Cortex of kidney (tissue), 1 donor: ENCODE measurements at places on chromosomes 4 and X.

DNA sequence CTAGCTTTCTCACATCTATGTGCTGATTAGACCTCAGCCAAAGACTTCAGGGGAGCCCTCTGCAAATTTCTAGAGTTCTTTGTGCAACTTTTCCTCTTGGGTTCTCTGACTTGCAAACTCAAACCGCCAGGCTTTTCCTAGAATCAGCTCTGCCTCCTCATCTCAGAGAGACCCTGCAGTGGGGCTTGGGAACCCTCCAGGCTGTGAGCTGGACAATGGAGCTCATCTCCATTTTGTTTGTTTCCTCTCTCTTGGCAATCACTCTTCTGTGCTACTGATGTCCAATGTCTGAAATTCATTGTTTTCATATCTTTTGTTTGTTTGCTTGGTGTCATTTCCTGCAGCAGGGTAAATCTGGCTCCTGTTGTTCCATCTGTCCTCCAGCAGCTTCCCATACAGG lies 33.0 kb downstream of the GYPB start:
- no peak for DNase-seq

GRCh38 chrX:79556800-79557199 lies 189.7 kb upstream of the ITM2A start:
- DNase-seq = no peak

GRCh38 chr4:124647599-124647998 lies 64.9 kb downstream of the ANKRD50 start:
- no peak for DNase-seq

DNA sequence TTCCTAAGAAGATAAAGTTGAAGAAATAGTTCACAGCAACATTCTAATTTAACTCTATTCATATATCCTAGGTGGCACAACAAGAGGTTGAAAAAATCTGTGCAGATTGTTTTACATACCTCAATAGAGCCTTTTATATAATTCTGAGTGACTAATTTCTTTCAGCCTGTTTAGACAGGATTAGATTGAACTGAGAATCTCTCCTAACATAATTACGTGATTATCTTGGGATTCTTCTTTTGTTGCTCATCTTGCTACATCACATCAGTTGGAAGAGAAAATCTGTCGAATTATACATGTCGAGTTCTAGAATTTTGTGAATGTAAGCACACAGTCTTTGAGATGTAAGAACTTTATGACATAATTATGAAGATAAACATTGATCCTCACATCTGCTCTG lies 1873.7 kb upstream of the IGFBP7 start:
- no peak for DNase-seq

- no peak for DNase-seq
Observed at GRCh38 chrX:110561034-110561433, 202.4 kb downstream of the RTL9 start.

DNA sequence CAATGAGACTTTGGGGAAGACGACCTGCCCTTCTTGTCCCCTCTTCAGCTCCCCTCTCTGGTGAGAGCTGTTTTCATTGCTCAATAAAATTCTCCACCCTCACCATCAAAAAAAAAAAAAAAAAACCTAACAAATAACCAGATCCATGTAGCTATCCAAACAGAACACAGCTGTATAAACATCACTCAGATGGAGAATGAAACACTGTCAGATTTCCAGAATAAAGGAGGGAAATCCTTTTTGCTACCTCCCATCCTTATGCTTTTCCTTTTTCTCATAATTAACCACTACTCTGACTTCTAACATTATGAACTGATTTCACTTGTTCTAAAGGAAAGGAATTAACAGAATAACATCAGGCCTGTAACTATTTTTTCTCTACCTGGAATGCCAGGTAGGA lies 155.6 kb downstream of the PPP4R3C start:
- no peak for DNase-seq

- no peak for DNase-seq
Observed at GRCh38 chr4:83074086-83074704, 39.2 kb downstream of the COPS4 start.

- DNase-seq = no peak
Observed at GRCh38 chrX:17030580-17031270, 84.3 kb downstream of the REPS2 start.

- DNase-seq = no peak
Observed at GRCh38 chr4:676871-677235, 2.5 kb downstream of the MYL5 start.

DNA sequence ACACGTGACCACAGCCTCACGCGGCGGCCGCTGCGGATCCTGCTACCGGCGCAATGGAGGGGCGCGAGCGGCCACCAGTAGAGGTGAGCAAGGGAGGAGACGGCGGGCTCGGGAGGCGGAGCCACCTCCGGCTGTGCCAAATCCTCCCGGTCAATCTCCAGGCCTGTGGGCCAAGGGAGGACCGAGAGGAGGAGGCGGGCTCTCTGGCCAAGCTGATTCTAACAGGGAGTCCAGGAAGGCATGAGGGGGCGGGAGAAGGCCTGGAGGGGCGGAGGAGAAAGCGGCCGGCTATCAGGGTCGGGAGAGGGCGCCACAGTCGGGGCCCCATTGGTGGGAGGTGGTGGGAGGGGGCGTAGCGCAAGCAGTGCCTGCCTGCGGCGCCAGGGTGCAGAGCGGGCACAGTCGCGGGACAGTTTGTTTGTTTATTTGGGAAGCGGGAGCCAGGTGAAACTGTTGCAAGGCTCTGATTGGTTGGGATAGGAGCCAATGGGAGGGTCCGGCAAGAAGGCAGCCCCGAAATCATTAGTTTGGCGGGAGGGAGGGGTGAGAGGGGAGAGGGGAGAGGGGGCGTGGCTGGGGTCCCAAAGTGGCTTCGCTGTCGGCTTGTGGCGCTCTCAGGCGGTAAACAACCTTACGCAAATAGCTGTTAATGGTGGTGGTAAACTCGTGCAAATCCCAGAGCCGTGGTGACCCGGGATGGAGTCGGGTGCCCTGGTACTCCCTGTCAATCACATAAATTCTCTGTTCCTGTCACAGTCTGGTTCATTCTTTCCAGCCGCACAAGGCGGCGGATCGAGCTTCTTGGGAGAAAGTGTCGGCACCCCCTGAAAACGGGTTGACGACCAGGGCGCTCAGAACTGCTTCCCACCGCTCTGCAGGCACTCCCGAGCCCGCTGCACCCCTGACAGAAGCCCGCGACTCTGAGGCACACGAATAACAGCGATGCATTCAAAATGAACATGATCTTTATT lies at the start of gene IRS4:
TSS of gene IRS4 (minus strand) at position 55 of the 971 bp plus-strand sequence.
- no peak for DNase-seq
